ENCODE measurements at places on chromosomes 4 and X.

GRCh38 chr4:93834249-93835066 lies 5.9 kb downstream of the ATOH1 start:
- DNase-seq: no peak

- DNase-seq: no peak
Measured at GRCh38 chr4:10612476-10612875, 72.1 kb downstream of the CLNK start.

DNA sequence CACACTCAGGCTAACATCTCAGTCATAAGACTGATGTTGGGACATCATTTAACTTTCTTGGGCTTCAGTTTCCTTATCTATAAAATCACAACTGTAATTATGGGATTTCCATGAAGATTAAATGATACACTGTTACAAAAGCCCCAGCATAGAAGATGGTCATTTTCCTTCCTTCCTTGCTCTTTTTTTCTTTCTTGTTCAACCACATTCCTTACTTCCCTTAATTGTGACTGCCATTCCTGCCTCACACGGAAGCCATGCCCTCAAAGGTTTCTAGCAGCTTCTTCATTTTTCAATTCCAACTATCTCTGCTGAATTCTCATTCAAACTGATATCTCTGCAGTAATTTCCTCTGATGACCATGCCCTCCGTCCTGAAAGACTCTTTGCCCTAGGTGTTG lies 311.8 kb downstream of the PPP3CA start:
- no peak for DNase-seq

DNA sequence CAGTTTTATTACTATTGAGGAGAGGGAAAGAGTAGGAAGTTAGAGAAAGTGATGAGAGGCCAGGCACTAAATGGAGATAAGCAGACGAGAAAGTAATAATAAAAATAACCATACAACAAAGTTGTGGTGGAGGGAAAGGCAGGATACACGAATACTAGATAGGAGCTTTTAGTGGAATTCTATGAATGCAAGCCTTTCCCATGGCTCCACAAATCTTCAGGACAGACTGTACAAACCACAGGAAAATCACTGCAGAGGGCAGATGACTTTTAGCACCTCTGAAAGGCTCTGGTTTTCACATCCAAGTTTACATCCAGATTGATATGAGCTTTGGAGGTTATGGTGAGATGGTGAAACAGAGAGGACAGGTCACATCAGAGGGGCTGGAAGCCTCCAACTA lies 41.5 kb downstream of the TNIP3 start:
- DNase-seq: no peak

- DNase-seq: no peak
Measured at GRCh38 chr4:81675791-81676393, 204.2 kb upstream of the RASGEF1B start.

DNA sequence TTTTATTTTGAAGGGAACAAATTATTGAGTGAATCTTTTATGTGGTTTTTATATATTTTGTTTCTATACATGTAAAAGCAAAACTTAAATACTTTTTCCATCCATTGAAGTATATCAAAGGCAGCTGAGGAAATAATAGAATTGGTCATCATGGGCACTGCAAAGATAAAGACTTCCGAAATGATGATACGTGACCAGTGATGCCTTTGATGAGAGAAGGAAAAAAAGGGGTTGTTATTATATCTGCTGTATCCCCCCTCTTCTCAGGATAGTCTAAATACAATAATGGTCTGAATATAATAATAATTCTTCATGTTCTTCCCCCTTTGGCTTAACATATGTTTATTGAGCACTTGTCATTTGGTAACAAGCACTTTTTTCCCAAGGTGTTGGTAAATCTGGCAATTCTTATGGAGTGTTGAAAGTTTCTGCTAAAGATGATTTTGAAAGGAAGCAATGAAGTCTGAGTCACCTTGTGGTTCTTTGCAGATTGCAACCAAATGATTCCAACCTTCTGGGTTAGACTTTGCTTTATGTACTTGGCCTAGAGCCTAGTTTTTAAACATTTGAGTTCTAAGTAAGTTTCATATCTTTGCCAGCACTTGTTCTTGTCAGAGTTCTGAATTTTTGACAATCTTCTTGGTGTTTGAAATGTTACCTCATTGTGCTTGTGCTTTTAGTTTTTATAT lies 60.8 kb downstream of the USP9X start:
- DNase-seq: no peak

- DNase-seq: no peak
Measured at GRCh38 chrX:50497114-50497513, 26.5 kb upstream of the DGKK start.

- DNase-seq: no peak
Measured at GRCh38 chr4:94298725-94299252, 43.8 kb downstream of the HPGDS start.

DNA sequence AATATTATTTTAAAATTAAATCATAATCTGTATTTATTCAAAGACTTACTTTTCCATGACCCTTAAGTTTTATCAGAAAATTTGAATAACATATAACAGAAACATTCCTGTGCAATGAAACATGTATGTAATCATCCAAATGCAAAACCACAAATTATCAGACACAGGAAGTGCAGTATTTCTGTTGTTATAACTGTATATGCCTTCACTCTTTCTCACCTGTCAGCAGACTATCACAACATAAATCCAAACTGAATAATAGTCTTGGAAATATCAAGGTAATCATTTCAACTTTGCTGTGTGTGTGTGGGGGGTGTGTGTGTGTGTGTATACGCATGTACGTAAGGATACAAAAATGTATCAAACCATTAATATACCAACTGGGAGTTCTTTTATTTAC lies 285.9 kb downstream of the SLC7A11 start:
- no peak for DNase-seq

Data from stimulated activated CD8-positive, alpha-beta memory T cell treated with anti-CD3 and anti-CD28 coated beads, Interleukin-12 subunit alpha, Interleukin-12 subunit beta, amount 100 ng/mL, for 1 hour (primary cell).